ENCODE measurements at places on chromosomes 1 and 21.

GRCh38 chr1:107622966-107623365 lies 342.0 kb downstream of the VAV3 start:
- DNase-seq: no peak

- no peak for DNase-seq
Measured at GRCh38 chr1:8639148-8639547, 178.3 kb downstream of the RERE start.

GRCh38 chr1:45521413-45522323 lies at the start of gene PRDX1:
PRDX1 (minus strand) TSS chr1:45521884; CDS start chr1:45519043, 2,841 bp downstream.
- DNase-seq: peak; percentile 93

- DNase-seq: no peak
Measured at GRCh38 chr1:110130989-110131388, 18.7 kb downstream of the UBL4B start.

DNA sequence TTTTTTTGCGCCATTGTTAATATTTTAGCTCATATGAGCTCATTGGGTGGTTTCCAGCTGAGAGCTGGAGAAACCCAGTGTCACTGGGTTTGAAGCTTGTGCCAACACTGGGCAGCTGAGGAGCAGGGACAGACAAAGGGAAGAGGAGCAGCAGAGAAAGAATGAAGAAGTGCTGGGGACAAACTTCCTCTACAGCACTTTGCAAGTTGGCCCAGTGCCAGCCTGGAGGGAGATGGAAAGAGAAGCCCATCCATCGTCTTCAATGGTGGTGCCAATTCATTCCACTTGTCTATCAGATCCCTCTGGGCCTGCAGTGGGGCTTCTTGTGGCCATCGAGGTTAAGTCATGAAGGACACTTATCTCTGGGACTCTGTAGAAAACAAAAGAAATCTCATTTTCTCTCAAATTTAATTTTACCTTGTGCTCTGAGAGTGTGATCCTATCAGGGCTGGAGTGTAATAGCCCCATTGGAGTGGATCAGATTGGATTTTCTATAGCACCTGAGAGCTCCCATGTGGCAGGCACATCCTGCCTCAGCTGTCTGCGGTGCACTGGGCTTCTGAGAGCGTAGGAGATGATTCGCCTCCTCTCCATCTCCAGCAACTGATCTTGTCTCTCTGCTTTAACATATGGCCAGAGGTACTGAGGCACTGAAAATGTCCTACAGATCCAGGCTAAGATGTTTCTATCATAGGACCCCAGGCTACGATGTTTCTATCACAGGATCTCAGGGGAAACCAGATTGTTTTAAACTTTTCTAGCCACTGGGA lies 114.7 kb downstream of the TNR start:
- no peak for DNase-seq

- DNase-seq: no peak
Measured at GRCh38 chr21:34945288-34945687, 103.8 kb downstream of the RUNX1 start.

GRCh38 chr1:107829036-107829770 lies 135.8 kb downstream of the VAV3 start:
- no peak for DNase-seq

DNA sequence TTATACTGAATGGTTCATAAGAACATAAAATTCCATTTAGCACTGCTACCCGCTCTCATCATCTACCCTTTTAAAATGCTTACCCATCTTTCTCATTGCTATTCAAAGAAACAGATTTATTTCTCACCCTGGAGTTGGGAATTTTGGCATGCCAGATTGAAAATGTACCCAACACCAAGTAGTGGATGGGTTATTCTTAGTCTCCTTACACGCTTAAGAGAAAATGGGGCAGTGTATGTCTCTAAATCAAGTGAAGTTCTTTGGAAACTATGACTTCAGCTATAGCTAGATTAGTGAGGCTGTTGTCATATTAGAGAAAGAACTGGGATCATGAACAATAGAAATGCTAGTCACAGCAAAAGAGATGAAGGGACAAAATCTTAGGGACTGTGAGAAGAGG lies 27.7 kb upstream of the ESRRG start:
- no peak for DNase-seq

- DNase-seq: no peak
Measured at GRCh38 chr1:231286603-231287002, 45.6 kb downstream of the GNPAT start.

DNA sequence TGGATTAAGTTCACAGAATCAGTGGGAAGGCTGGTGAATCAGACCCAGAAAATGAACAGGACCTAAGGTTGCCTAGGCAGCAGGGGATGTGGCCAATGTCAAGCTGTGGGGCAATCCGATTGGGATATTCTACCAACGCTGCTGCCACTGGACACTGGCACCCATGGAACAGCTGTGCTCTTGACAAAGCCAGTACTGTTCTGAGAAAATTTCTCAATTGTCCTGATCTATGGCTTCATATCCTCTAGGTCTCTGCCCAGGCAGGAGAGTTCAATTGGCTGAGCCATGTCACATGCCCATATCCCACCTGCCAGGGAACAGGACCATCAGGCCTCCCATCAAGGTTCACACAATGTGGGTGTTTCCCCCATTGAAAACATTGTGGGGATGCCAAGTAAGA lies 6.2 kb downstream of the TACSTD2 start:
- DNase-seq: no peak

- DNase-seq: no peak
Measured at GRCh38 chr1:111227851-111228747, 586 bp downstream of the CHI3L2 start.

DNA sequence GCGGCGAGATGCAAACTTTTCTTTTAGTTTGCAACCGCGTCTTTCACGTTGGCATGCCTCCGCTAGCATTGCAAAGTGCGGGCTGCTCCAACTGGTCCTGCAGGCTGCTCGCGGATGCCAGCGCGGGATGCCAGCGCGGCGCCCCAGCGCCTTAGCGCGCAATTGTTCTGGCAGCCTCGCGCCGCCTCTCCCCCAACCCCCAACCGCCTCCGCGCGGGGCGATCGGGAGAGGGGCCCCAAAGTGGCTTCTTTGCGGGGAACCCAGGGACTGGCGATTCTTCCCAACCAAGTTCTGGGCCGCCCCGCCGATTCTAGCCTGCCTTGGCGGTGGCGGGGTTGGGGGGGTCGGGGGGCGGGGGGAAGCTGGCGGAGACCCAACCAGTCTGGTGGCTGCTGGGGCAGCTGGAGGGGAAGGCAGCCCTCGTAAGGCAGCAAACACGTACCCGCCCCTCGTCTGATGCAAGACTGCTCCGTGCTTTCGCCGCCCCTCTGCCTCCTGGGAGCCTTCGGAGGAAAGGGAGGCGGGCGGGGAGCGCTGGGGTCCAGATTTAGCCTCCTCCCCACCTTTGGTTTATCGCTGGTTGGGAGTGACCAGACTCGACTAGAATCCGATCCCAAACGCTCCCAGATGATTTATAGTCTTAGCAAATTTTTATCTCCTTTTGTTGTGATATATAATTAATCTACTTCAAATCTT lies 756 bp downstream of the PHGDH start:
- peak; percentile 6 for DNase-seq

DNA sequence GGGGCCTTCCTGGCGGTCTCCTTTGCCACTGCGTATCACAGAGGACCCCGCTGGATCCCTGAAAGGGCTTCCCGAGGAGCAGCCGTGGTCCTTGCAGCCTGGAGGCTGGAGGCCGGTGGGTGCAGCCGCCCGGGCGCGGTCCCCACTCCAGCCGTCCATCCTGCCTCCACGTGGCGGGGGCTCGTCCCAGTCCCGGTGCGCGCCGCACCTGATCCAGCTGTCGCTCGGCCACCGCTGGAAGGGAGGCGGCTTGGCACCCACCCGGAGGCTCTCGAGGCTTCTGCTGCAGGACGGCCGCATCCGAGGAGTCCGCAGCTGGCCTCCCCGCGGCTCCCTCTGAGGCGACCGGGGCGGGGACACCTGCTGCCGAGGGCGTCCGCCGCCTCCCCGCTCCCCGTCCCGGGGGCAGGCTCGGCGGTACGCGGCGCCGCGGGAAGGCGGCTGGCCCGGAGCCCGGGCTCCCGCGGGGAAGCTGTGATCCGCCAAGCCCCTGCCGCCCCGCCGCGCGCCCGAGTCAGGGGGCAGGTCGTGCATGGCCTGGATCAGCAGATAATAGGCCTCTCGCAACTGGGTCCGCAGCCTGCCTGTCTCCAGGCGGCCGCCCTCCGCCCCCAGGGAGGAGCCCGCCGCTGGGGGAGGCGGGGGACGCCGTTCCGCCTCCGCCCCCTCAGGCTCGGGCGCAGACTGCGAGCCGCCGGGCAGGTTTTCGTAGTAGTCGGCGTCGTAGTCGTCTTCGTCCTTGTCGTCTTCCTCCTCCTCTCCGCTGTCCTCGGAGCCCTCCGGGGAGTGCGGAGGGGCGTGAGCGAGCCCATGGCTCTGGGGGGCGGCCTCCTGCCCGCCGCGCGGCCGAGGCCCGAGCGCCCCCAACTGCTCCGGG lies at the start of gene SYDE2:
TSS of gene SYDE2 (minus strand) at position 554 of the 877 bp plus-strand sequence. CDS start at position 534, 20 bp downstream.
- DNase-seq: peak; percentile 69

DNA sequence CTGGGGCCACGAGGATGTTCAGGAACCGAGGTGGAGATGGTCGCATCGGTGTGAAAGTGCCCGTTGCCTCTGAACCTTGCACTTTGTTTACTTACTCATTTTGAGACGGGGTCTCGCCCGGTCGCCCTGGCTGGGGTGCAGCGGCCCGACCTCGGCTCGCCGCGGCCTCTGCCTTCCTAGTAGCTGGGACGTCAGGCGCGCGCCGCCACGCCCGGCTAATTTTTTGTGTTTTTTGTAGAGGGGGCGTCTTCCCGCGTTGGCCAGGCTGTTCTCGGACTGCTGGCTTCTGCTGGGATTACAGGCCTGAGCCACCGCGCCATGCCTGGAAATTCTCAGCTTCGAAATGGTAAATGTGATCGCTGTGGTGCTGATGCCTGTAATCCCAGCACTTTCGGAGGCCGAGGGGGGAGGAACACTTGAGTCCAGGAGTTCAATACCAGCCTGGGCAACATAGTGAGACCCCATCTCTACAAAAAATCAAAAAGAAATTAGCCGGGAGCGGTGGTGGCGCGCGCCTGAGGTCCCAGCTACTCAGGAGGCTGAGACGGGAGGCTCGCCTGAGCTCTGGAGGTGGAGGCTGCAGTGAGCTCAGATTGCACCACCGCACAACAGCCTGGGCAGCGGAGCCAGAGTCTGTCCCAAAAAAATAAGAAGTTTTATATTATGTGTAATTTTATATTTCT lies 684 bp upstream of the MRPL20 start:
- DNase-seq: no peak

GRCh38 chr1:18531503-18531845 lies 50.7 kb downstream of the KLHDC7A start:
- no peak for DNase-seq

- no peak for DNase-seq
Measured at GRCh38 chr1:175169286-175170018, 23.1 kb downstream of the KIAA0040 start.

DNA sequence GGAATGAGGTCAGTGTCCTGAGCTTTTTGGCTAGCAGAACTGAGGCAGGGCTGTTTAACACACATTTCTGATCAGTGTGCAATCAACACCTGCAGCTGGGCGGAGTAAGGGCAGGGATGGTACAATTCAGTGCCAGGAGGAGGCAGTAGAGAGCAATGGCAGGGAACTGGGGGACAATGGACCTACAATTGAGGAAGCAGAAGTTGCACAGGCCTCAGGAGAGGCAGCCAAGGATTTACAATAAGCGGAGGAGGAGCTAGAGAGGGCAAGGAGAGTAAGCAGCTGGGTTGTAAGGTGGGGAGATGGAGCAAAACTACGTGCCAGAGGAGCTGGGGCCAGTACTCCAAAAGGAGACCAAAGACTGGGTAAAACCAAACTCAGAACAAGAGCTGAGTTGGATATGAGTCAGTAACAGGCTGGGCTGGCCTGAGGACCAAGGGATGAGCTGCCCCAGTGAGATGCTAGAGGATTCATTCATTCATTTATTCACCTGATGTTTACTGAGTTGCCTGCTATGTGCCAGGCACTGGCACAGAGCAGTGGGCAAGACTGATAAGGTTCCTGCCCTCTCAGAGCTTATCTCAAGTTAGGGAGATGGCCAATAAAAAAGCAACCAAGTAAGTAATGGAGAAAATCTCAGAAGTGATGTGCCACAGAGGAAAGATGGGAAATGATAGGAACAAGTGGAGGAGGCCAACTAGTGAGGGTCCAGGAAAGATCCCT lies 10.4 kb upstream of the GALE start:
- peak; percentile 20 for DNase-seq

GRCh38 chr1:219271818-219272535 lies 98.3 kb downstream of the LYPLAL1 start:
- no peak for DNase-seq

All from effector CD8-positive, alpha-beta T cell (primary cell).